ENCODE measurements at places on chromosomes 1 and 21. TPM values are rescaled to one million over a fixed set of nuclear protein-coding genes. Genes with fewer than 3 reads are reported as not detected.

- no peak for DNase-seq
These were observed 117.5 kb downstream of the NAV1 start for GRCh38 chr1:201656311-201657032.

DNA sequence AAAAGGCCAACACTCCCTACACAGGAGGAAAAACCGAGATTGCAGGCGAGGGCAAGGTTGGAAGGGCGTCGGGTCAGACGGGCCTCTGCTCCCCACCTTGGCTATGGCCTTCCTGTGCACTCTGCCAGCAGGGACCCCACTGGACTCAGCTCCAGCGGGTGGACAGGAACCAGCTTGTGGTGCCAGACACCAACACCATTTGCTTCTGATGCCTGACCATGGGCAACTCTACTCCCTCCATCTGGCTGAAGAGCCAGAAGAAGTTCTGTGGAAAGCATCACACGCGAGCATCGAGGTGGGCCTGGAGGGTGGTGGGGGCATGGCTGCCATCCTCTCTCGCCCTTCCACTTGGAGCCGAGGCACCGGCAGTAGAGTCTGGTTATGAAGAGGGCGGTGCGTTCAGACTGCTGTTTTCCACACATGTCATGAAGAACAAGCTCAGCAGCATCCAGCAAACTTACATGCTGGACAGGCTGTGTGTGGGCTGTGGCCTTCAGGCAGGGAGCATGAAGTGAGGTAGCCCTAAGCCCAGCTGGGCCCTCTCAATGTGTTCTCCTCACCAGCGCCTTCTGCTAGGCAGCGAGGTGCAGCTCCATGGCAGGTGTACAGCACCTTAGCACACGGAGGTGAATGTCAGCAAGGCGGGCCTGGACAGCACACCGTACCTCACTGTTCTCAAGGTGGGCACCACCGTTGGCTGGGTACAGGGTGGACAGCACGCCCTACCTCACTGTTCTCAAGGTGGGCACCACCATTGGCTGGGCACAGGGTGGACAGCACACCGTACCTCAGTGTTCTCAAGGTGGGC, 15.6 kb upstream of the ZNF669 start:
- DNase-seq, result no peak

ZNF593 gene
- total RNA-seq, result 56.3 TPM

TM2D1 gene
- 20.8 TPM for total RNA-seq

- DNase-seq, result no peak
These were observed 396.6 kb downstream of the NPHP4 start for GRCh38 chr1:5595531-5596170.

All from activated CD4-positive, alpha-beta T cell treated with anti-CD3 and anti-CD28 coated beads for 36 hours (primary cell).